Stimulated activated naive CD4-positive, alpha-beta T cell (primary cell): ENCODE measurements at places on chromosomes 12 and 14.

- no peak for DNase-seq
These were observed 91.4 kb downstream of the SETD3 start for GRCh38 chr14:99389174-99389826.

DNA sequence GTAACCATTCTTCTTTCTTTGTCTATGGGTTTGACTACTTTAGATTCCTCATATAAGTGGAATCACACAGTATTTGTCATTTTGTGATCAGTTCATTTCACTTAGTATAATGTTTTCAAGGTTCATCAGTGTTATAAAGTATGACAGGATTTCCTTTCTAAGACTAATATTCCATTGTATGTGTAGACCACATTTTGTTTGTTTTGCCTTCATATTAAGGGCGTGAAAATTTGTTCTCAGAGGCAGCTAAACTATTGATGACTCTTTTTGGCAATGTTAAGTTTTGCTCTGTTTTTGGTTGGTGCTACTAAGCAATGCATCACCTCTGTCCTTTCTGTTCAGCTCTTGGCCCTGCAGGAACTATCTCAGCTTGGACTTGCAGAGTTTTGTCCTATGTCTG is 1.7 kb upstream of the KLRG1 start:
- DNase-seq: no peak

DNA sequence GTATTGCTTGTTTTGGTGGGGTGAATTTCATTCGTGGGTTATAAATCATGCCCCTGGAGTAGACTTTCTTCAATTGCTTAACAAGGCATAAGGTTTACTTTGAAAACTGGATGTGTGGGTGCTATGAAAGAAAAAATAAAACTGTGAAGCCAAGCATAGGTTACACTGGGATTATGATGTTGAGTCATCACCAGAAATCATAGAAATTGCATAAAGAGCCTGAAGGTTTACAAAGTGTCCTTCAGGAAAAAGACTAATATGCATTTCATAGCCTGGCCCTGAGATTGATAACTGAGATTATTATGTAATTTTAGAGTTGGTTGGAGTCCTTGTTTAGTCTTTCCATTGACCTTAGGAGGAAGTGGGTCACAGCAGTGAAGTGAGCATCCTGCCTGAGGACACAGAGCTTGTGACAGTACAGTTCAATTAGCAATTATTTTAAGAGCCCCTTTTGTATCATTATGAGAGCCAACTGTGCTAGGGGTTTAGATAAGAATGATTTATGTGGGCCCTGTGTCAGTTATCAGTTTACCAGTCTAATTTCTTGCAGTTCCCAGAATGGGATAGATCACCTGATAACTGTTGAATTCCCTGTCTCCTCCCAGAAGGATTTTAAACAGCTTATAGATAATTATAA is 13.6 kb downstream of the LRRK2 start:
- no peak for DNase-seq

DNA sequence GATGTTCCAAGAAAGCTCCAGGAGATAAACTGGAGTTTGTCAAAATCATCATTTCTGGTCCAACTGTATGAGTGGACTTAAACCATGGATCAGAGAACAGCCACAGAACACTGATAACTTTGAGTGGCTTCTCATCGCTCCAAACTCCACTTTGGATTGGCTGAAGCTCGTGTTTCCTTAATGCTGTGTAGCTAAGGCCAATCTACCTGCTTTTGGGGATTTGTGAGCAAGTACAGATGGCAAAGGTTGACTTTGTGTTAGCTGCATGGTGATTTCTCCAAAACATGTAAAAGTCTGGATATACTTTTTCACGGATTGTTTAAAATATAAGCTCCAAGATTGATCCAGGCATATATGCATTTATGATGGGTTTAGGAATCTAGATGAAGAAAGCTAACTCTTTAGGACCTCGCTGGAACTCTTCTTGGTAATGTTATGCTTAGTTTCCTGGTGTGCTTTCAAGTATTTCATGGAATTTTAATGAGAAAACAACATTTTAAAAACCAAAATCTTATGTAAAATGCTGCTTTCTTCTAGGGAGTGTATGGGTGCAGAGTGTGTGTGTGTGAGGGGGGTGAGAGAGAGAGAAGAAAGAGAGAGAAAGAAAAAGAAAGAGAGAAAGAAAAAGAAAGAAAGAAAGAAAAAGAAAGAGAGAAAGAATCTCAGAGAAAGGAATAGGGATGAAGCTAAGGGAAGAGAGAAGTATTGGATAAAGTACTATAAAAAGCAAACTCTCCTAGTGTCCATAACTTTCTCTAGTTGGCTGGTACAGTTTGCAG is 11.6 kb upstream of the PAX9 start:
- no peak for DNase-seq

DNA sequence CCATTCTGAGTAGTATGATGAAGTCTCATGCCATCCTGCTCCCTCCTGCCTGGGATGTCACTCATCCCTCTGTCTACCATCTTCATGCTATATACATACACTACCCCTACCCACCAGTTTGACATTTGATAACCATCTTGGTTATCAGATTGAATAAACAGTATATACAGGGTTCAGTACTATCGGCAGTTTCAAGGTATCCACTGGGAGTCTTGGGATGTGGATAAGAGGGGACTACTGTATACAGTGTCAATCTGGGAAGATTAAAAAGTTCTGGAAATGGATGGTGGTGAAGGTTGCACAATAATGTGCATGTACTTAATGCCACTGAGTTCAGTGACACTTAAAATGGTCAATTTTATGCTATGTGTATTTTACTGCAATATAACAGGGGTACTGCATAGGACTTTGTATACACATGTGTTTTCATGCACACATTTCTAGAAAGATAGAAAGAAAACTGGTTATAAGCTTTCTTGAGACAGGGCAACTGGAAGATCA is 22.1 kb downstream of the SPPL3 start:
- no peak for DNase-seq

GRCh38 chr14:31027847-31028246 is 1.7 kb upstream of the STRN3 start:
- no peak for DNase-seq

- DNase-seq: no peak
These were observed 209.7 kb upstream of the NPAS3 start for GRCh38 chr14:32728976-32729375.

DNA sequence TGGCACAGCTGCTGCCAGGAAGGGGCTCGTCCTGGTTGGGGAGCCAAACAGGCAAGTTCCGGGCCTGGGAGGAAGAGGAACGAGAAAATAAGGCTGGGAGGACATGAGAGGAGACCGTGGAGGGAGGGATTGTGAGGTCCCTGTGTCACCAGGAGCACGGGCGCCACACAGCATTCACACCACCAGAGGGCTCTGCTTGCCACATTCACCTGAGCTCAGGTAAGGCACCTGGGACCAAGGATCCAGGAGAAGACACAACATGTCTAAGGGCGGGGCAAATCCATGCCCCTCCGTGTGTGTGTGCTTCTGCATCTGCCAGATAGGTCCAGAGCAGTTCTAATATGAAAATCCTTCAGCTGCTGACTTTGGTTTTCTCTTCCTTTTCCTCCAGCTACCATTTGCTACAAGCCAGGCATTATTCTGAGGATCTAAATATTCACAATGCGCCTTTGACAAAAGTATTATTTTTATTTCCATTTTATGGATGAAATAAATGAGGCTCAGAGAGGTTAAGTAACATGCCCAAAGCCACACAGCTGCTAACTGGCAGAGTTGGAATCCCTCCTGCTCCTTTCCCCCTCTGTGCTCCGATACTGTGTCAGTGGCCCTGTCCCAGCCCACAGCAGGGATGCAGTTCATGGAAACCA is 14.6 kb downstream of the RAPGEF3 start:
- peak; percentile 59 for DNase-seq

DNA sequence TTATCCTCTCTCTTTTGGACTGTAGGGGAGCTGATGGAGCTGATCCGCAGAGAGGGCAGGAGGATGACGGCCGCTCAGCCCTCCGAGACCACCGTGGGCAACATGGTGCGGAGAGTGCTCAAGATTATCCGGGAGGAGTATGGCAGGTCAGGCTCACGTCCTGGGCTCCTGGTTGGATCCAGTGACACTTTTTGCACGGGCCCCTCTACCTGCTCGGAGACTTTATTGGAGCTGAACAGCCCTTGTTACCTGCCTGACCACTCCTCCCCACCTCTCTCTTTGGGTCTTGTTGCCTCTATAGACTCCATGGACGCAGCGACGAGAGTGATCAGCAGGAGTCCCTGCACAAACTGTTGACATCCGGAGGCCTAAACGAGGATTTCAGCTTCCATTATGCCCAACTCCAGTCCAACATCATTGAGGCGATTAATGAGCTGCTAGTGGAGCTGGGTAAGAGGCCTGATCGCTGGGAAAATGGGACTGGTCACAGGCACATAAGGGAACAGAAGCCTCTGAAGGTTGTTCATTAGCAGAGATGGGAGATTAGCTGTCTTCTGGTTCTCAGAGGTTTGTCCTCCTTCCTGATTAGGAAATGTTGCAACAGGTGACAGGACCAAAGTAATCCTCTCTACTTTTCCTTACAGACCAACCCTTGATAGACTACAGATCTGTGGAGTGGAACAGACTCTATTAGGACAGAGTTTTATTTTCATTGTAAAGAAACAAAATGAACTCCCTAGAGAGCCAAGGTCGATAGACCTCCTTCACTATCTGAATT is 718 bp downstream of the EIF2B2 start:
- no peak for DNase-seq

- no peak for DNase-seq
These were observed 43.7 kb downstream of the SAV1 start for GRCh38 chr14:50624447-50624846.

GRCh38 chr14:92037989-92038388 is 1.9 kb downstream of the TRIP11 start:
- DNase-seq: no peak

- DNase-seq: no peak
These were observed 42.9 kb downstream of the P2RX4 start for GRCh38 chr12:121252712-121253345.

DNA sequence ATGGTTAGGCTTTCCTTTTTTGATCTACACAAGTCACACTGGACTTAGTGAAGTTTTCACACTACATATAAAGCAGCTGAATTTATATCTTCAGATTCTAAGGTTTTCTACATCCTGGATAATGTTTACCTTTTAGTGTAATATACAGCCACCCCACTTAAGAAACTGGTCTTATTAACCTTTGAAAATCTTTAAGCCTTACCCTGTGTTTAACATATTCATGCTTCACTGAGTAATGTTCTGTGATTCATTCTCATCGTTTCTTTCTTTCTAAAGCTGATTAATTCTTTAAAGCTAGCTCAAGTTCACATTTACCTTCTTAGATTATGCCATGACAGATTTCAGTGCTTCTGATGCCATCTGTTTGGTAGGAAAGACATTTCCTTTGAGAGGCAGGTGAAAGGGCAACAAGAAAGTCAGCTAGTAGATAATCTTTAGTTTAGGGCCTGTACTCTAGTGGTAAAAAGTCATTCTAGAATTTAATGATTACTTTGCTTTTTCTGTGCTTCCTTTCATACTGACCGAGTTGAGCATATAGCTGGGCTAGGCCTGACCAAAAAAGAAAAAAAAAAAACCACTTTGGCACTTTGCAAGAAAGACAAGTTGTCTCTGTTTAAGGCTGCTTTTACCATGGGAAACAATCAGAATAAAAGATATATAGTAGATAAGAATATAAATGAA is 690.9 kb upstream of the FBXO33 start:
- DNase-seq: no peak

DNA sequence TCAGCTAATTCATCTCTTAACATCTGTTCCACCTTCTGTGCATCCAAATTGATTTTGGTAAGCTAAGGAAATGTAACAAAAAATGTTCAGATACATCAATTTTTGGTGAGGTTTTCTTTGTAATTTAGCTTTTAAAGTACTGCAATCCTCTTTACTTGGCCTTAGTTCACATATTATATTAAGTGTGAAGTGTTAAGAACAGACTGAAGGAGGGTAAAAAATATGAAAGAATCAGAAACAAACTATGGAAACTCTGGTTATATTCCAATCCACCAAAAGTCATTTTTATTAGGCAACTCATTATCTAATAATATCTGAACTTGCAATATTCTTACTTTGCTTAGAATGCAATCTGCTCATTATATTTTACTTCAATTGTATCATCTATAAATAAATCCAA is 49.1 kb downstream of the CEP290 start:
- no peak for DNase-seq

GRCh38 chr12:9349888-9350885 is 142.0 kb upstream of the PZP start:
- DNase-seq: no peak

GRCh38 chr12:89319122-89319521 is 33.2 kb downstream of the DUSP6 start:
- no peak for DNase-seq

- no peak for DNase-seq
These were observed 93.1 kb upstream of the PKP2 start for GRCh38 chr12:32989705-32990104.

DNA sequence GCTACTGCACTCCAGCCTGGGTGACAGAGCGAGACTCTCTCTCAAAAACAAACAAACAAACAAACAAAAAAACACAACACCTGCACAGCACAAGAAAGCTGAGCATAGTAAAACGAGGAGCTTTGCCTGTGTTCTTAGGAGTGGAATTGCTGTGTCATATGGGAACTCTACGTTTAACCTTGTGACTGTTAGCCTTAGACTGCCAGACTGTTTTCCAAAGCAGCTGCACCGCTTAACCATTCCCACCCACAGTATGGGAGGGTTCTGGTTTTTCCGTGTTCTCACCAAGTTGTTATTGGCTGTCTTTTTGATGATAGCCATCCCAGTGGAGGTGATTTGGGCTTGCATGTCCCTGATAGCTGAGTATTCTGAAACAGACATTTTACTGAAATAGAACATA is 9.2 kb downstream of the WNT5B start:
- no peak for DNase-seq

GRCh38 chr14:61145034-61145902 is 135.9 kb downstream of the TMEM30B start:
- no peak for DNase-seq

- DNase-seq: no peak
These were observed 221.2 kb upstream of the FLRT2 start for GRCh38 chr14:85308531-85309300.

DNA sequence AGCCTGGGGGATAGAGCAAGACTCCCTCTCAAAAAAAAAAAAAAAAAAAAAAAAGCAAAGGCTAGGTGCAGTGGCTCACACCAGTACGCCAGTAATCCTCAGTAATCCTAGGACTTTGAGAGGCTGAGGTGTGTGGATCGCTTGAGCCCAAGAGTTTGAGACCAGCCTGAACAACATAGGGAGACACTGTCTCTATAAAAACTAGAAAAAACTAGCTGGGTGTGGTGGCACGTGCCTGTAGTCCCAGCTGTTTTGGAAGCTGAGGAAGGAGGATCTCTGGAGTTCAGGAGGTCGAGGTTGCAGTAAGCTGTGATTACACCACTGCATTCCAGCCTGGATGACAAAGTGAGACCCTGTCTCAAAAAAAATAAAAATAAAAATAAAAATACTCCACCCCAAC is 8.9 kb upstream of the RBM25 start:
- no peak for DNase-seq

- no peak for DNase-seq
These were observed 2.1 kb downstream of the PLD4 start for GRCh38 chr14:104926619-104927431.

GRCh38 chr12:15205341-15206010 is 15.7 kb downstream of the RERG start:
- no peak for DNase-seq

- peak; percentile 59 for DNase-seq
These were observed 6.9 kb downstream of the PABPN1 start for GRCh38 chr14:23327947-23328744.
